Stimulated activated CD4-positive, alpha-beta T cell treated with anti-CD3 and anti-CD28 coated beads, Interleukin-12 subunit alpha, Interleukin-12 subunit beta, amount 100 ng/mL, for 4 hours (primary cell): ENCODE measurements at places on chromosomes 4 and X.

GRCh38 chrX:68454476-68455150 is 21.3 kb upstream of the OPHN1 start:
- DNase-seq: no peak

DNA sequence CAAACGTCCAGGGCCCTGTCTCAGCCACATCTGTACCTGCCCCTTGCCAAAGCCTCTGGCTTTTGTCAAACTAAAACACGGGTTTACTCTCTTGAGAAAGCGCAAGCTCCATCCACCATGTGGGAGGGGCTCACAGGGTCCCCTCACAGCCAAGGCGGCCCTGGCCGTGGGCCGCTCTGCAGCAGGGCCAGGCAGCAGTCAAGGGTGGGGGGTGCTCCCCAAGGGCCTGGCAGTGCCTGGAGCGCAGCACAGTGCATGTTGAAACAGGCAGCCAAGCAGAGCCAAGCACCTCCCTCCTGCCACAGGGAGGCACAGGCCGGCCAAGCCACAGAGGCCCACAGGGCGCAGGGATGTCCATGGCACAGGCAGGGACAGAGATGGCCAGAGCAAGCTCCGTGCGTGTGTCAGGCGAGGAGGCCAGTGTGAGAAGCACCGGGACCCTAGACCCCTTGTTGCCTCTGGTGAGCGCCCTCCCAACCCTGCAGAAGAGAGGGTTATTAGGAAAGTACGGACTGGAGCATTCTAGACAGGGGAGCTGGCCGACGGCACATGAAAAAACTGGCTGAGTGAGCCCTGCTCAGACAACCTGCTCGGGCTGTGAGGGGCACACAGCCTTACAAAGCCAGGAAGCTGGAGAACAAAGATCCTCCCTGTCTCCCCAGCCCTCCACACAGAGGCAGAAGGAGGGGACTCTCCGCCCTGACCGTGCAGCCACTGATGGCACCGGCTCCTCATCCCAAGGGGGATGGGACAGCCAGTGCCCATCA is 39.0 kb downstream of the FAM53A start:
- DNase-seq: no peak

DNA sequence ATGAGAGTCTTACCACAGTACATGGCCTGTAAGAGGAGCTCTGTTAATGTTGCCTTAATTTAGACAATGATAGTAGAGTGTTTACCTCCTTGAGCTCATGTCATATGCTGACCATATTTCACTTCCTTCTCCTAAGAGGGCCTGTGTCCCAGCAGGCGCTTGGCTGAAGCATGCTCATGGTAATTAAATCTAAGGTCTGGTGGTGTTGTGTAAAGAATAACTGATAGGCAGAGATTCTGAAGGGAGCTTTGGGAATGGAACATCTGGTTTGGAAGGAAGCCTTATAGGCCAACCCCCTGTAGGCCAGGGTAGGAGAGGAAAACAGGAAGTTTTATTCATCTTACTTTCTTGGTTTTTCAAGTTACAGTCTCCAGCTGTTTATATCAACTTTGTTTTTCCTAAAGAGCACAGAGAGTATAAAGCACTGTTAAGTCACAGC is 300.2 kb downstream of the USP46 start:
- no peak for DNase-seq

- DNase-seq: no peak
Measured at GRCh38 chr4:152815078-152815477, 35.3 kb downstream of the ARFIP1 start.

- DNase-seq: no peak
Measured at GRCh38 chr4:71558248-71558647, 219.4 kb downstream of the SLC4A4 start.
